ENCODE measurements at places on chromosomes 3 and 15.

- DNase-seq = no peak
These were observed 44.7 kb upstream of the NR2C2 start for GRCh38 chr3:14902719-14903118.

DNA sequence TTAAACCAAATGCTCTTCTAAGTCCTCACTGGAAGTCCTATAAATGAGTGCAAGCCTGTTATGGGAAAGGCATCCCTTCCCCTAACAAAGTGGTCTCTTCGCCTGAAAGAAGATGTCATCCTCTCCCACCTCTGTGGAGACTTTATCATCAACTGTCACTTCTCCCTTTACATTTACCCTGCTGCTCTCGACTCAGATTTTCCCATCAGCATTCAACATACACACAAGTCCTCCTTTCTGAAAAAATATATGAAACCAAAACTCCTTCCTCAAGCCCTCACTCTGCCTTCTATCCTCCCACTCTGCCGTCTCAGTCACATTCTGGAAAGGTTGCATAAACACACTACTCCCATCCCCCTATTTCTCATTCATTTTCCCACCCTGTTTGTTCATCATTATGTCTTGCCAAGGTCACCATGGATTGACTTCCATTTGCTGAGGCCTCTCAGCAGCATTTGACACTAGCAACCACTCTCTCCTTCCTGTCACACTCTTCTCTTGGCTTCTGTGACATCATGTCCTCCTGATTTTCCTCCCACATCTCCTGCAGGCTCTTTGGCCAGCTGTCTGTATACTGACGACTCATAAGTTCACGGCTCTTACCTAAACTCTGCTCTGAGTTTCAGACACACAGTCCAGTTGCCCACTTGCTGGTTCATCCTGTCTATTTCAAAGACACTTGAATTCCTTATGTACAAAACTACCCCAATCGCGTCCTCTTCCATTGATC, 70.3 kb upstream of the SMAD3 start:
- no peak for DNase-seq

GRCh38 chr3:29176501-29176900, 104.4 kb upstream of the RBMS3 start:
- DNase-seq = no peak

DNA sequence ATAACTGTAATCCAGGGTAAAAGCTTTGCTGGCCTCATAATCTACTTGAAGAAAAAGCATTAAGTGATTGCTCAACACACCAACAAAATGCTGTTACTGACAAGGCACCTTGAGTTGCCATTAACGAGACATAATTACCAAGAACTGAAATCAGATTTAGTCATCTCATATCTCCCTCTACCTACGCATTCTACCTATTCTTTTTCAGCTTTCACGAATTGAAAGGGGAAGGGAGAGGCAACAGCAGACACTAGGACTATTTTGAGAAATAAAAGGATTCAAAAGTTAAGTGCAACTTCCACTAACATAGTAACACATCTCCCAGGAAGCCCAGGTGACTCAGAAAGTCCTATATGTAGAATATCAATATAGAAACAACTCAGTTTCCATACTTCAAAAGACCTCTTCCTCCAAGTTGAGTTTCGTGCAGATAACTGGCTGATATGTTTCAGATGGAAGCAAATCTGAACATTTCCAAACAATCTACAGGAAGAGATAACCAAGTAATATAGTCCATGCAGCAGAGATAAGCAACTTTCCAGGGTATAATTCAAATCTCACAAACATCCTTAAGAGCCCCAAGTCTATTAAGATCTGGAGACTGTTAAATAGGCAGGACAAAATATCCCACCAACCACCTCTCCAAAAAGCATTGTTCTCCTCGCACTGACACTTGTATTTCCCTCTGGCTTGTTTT, 1.9 kb downstream of the OSBPL10 start:
- no peak for DNase-seq

GRCh38 chr15:81784751-81785150, 261.1 kb downstream of the MEX3B start:
- no peak for DNase-seq

DNA sequence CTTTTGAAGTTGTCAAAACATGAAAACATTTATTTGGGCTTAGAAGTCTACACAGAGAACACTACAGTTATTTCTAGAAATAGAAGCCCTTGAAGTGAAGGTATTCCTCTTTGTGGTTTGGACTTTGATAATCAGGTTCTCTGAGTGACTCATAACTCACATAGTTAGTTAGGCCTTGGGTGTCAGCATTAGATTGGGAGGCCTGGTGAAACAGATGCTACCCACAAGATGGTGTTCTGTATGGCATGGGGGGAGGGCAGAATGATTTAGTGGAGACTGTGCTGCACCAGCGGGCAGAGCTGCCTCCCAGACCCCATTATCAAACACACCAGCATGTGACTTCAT, 108.9 kb upstream of the ETV5 start:
- no peak for DNase-seq

GRCh38 chr3:42666577-42666998, 13.1 kb downstream of the ZBTB47 start:
- no peak for DNase-seq

DNA sequence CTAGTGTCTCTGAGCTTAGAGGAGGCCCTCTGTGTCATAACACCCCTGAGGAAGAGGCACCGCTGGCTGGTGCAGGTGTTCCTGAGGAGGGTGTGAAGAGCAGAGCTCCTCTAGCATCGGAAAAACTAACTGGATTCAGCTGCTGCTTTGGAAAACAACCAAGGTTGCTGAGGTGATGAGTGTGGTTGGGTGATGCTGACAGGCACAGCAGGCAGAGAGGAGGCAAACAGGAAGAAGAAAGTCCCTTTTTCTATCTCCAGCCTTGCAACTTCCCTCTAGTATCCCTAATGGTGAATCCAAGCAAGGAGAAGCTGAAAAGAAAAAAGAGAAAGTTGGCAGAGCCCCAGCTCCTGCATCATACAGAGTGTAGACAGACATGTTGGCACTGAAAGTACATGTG, 3.8 kb upstream of the OR4F15 start:
- no peak for DNase-seq

GRCh38 chr3:129579991-129580390, 26.5 kb downstream of the PLXND1 start:
- DNase-seq = no peak

DNA sequence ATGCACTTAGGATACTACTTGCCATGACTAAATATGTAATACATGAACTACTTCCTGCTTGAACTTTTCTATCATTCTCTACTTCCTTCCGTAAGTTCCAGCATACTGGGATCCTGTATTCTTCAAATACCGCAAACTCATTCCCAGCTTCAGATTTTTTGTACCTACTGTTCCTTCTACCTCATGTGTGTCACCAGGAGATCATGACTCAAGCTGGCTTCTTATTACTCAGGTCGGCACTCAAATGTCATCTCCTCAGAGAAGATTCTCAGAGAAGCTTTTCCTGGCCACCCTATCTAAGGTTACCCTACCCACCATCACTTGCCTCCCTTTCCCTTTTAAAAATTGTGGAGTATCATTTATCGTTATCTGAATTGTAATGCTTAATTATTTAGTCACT, 66.7 kb downstream of the RFX7 start:
- DNase-seq = no peak

DNA sequence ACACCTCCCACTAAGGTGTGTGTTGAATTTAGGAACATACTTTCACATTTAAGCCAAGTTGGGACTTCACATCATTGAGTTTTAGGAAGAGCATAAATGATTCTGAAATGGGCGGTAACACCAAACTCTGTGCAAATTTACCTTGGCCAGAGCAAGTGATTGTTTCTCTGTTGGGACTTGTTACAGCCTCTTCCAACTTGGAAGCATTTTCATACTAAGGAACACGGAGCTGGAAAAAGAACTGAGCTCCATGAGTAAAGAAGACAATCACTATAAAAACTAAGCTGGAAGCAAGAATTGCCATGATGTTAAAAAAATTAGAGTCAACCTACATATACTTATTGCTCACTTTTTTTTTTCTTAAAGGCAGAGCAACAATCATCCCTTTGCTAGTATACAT, 371.3 kb downstream of the ERC2 start:
- DNase-seq = no peak

DNA sequence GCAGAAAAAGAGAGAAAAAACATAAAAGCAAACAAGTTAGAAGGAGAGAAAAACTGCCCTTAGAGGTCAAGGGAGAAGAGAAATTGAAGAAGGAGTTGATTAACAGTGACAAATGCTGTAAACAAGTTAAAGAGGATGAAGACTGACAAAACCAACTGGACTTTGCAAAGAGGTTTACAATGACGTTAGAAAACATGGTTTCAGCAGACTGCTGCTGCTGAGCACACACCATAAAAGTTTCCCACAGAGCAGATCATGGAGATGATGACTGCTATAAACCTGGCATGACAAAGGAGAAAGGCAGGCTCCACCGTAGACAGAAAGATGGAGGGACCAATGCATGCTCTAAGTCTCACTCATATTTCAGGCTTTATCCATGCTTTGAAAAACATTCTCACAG, 78.7 kb downstream of the POLQ start:
- no peak for DNase-seq

- DNase-seq = no peak
These were observed 319.4 kb upstream of the POU1F1 start for GRCh38 chr3:87595798-87596197.

- DNase-seq = no peak
These were observed 263.3 kb downstream of the NEK10 start for GRCh38 chr3:27105904-27106303.

DNA sequence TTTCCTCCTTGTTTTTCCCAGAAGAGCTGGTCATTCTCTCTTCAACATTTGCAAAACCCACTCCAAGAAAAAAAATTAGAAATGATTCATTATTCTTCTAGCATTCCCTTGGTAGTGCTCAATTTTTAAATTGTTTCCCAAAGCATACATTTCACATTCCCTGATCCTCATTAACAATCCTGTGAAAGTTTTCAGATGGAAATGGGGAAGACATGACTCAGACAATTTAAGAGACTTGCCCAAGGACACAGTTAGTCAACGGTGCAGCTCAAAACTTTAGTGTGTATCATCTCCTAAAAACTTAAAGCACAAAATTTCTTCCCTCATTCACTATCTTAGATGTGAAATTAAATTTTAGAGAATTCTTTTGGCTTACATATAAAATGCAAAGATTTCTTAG, 17.1 kb upstream of the ABI3BP start:
- DNase-seq = no peak

DNA sequence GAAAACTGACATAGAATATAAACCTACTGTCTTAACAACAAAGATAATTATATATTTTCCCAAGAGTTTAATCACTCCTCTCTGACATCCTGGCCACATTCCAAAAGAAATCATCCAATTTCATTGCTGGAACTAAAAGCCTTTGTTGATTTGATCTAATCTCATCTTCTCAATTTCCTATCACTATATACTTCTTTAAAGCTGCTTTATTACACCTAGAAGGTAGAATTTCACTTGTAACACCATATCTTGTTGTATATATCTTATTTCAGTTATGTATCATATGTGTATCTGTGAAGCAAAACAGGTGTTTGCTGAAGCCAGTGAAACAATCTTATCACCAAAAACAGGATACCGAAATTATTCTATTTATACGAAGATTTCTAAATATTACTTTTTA, 740.2 kb downstream of the ROBO1 start:
- no peak for DNase-seq

GRCh38 chr15:62549345-62549970, 384.4 kb upstream of the C2CD4B start:
- DNase-seq = peak; percentile 20

DNA sequence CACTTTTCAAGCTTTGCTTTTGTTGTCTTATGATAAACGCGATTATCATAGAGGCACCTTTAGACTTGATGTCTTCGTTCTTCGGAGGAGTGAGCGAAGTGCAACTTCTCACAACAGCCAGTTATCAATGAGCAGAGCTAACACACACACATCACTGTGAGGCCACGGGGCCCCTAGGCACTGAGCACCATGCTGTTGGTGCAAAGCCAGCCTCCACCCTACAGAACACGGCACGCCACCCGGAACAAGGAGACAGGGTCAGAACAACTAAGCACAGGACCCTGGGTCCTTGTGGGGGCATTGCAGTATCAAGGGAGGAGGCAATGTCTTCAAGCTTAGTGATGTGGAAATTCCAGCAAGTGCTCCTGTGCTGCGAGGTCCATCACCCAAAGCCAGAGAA, 244.5 kb downstream of the OCA2 start:
- DNase-seq = no peak

DNA sequence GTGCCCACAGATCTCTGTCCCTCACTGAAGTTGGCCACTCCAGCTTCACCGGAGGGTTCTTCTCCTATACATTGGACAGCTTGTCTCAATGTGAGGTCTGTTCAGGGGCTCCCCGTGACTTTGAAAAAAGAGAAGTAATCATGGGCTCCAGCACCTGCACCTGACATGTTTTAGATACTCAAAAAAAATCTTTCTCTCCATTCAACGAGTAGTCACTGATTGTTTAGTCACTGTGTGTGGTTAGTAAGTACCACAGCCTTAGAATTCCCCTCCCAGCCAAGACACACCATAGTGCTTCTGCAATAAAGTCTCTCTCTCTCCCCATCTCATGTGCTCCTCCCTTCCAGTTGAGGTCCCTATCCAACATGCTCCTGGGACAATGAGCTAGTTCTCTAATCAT, 18.6 kb downstream of the CCR9 start:
- no peak for DNase-seq

GRCh38 chr3:99803297-99803696, 14.4 kb upstream of the CMSS1 start:
- DNase-seq = no peak

GRCh38 chr3:117479095-117479494, 769.5 kb downstream of the TUSC7 start:
- no peak for DNase-seq

- no peak for DNase-seq
These were observed 753 bp downstream of the ITGB5 start for GRCh38 chr3:124886168-124887056.

DNA sequence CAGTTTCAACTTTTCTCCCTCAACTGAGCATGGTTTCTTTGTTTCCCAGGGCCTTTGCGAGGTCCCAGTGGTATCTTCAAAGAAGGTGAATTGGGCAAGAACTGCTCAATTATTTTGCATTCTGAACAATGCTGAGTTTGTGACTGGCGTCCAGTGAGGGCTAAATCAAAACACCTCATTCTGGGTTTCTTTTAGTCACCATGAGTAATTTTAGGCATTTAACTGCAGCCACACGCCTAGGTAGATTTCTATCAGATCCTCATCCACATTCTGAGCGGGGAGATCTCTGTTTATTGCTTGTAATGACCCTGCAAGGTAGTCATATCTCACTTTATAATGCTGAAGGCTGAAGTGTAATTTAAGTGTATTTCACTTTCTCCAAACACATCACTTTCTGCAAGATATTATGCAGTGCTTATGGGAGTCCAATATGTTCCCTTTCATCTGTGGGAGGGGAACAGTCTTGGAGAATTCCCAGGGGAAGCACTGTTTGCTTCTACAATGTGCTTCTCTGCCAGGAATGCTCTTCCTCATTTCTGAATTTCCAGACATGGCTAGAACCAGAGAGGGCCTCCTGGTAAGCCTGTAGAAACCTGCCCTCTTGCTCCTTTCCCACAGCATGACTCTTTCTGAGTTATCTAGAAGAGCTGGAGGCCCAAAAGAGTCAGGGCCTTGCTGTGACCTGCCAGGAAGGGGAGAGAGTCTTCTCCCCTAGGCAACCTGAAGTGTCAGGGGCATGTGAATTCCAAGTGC, 91.7 kb downstream of the FRMD4B start:
- DNase-seq = no peak
